ENCODE measurements at places on chromosomes 3 and 15. TPM values are rescaled to one million over a fixed set of nuclear protein-coding genes. Genes with fewer than 3 reads are reported as not detected.

GRCh38 chr15:100196326-100197058, 145.3 kb downstream of the ADAMTS17 start:
- no peak overlapping the region for H3K4me3 ChIP-seq
- peaks cover 6% of the 10 kb centered on the region for H3K4me1 ChIP-seq
- H3K36me3 ChIP-seq = no peaks in the 10 kb centered on the region
- no peak overlapping the region for H3K27ac ChIP-seq
- H3K27me3 ChIP-seq = no peaks in the 10 kb centered on the region
- no peak for DNase-seq

GRCh38 chr15:99445272-99445850, 120.4 kb upstream of the MEF2A start:
- H3K27me3 ChIP-seq = no peaks in the 10 kb centered on the region
- peaks cover 58% of the 10 kb centered on the region for H3K4me1 ChIP-seq
- no peaks in the 10 kb centered on the region for H3K36me3 ChIP-seq
- no peak overlapping the region for H3K4me3 ChIP-seq
- no peak overlapping the region for H3K27ac ChIP-seq

Gene AMIGO3
- not detected for total RNA-seq

- no peak overlapping the region for H3K4me3 ChIP-seq
- no peak for DNase-seq
- H3K27me3 ChIP-seq = peaks cover 5% of the 10 kb centered on the region
- no peaks in the 10 kb centered on the region for H3K36me3 ChIP-seq
- no peaks in the 10 kb centered on the region for H3K4me1 ChIP-seq
- H3K27ac ChIP-seq = no peak overlapping the region
These were observed 63.6 kb downstream of the MDFIC2 start for GRCh38 chr3:70248856-70249255.

Gene TM4SF18
- not detected for total RNA-seq

DNA sequence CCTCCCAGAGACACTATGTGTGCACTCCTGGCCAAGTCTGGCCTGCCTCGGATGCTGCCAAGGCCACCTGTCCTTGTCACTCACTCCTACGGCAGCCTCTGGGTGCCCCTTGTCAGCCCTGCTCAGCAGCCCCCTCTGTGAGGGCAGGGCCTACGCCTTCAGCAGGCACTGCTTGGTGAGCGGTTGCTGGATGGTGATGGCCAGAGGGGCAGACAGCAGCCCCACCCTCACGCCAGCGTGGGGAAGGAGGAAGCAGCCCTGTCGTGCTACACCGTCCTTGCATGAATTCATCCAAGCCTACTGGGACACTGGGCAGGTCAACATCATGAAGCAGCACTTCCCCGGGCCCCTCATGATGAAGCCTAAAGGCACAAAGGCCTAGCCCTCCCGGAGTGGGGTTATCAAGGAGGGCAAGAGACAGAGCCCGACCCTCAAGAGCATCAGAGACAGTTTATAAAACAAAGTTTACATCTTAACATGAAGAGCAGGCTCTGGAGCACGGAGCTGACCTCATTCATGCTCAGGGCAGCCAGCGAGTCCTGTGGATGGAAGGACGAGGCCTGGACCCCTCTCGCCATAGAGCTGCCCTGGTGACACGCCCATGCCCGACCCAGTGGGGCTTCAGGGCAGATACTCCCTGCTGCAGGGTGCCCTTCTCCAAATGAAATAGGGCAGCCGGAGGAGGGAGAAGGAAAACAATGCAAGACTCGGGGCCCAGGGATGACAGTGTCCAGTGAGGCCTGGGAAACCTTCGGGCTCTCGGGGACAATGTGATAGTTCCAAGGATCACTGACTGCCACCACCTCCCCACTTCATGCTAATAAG, 25.3 kb downstream of the CHDH start:
- H3K27ac ChIP-seq = no peak overlapping the region
- H3K4me1 ChIP-seq = peaks cover 2% of the 10 kb centered on the region
- no peak for DNase-seq
- H3K4me3 ChIP-seq = no peak overlapping the region
- no peaks in the 10 kb centered on the region for H3K36me3 ChIP-seq
- H3K27me3 ChIP-seq = peaks cover 6% of the 10 kb centered on the region

DNA sequence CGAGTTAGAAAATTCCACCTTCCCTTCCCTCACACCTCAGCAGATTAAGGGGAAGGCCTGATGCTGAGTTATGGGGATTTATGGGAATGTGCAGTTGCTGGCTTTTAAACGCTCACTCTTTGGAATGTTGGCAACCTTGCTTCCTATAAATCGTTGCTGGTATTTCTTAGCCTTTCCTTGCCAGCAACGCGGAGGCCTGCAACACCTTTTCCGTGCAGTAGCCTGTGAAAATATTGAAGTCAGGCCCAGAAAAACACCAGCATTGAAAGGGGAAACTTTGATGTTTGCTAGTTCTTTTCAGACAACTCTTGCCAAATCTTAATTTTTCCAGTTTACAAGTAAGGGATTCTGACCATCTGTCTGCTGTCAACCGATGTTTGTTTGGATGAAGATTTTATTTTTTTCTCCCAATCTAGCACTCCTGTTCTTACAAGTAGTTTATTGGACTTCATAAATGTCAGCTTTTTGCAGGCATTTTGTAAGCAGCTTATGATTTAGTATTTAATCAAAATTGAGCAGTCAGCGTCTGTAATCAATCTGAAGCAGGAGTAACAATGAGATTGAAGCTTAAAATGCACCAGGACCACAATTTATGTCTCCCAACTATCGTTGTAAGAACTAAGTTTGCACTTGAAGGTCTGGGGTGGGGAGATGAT, 251.0 kb downstream of the RPLP1 start:
- H3K4me3 ChIP-seq = no peak overlapping the region
- H3K4me1 ChIP-seq = peaks cover 3% of the 10 kb centered on the region
- H3K36me3 ChIP-seq = peaks cover 10% of the 10 kb centered on the region
- no peak for DNase-seq

Gene FEZF2
- not detected for total RNA-seq

DNA sequence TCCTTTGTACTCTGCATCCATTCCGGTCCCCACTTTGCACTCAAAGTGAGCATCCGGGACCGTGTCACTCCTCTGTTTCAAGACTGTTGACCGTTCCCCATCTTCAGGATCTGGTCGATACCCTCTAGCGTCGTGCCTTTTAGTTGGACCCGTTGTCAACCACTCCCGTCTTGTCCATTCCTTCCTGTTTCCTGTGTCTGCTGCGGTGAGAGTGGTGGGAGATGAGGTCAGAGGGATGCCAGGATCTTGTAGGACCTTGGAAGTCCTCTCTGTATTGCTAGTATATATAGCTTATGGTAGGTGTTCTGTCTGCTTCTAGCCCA, 624 bp downstream of the BRK1 start:
- peaks cover 31% of the 10 kb centered on the region for H3K4me1 ChIP-seq
- DNase-seq = no peak
- H3K36me3 ChIP-seq = peaks cover 17% of the 10 kb centered on the region
- H3K27me3 ChIP-seq = no peaks in the 10 kb centered on the region
- peak overlapping the region; percentile 98 for H3K4me3 ChIP-seq
- peak overlapping the region; percentile 91 for H3K27ac ChIP-seq

GRCh38 chr3:84772841-84773240, 185.9 kb upstream of the CADM2 start:
- H3K4me1 ChIP-seq = no peaks in the 10 kb centered on the region
- H3K27ac ChIP-seq = no peak overlapping the region
- H3K4me3 ChIP-seq = no peak overlapping the region
- H3K27me3 ChIP-seq = no peaks in the 10 kb centered on the region
- no peak for DNase-seq

DNA sequence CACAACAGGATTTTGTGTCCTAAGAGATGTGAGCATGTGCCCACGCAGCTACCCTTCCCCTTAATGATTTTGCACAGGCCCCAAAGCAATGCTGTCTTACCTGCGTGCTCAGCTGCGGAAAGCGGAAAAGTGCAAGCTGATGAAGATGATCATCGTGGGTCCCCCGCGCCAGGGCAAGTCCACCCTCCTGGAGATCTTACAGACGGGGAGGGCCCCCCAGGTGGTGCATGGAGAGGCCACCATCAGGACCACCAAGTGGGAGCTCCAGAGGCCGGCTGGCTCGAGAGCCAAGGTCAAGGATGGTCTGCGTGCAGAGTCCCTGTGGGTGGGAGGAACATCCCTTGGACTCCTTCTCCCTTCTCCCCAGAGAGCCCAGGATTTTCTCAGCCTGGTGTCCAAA, 103.1 kb downstream of the LRRK1 start:
- H3K4me3 ChIP-seq = no peak overlapping the region
- no peaks in the 10 kb centered on the region for H3K4me1 ChIP-seq
- H3K27ac ChIP-seq = no peak overlapping the region
- no peaks in the 10 kb centered on the region for H3K27me3 ChIP-seq

DNA sequence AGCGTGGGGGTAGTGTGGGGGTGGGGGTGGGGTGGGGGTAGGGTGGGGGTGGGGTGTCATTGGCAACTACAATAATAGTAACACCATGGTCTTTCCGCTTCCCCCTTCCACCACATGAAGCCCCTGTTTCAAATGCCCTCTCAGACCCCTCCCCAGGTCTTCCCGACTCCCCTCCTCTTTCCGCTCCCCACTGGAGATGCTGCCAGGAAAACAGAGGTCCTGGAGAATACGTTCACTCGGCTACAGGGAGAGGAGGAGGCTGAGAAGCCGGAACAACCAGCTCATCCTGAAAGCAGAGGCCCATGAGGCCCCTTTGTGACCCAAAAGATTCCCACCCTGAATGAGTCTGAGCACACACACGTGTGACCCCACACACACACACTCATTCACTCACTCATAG, 75.4 kb downstream of the CPN2 start:
- H3K27ac ChIP-seq = no peak overlapping the region
- DNase-seq = no peak
- H3K4me1 ChIP-seq = no peaks in the 10 kb centered on the region
- H3K27me3 ChIP-seq = no peaks in the 10 kb centered on the region
- no peaks in the 10 kb centered on the region for H3K36me3 ChIP-seq

DNA sequence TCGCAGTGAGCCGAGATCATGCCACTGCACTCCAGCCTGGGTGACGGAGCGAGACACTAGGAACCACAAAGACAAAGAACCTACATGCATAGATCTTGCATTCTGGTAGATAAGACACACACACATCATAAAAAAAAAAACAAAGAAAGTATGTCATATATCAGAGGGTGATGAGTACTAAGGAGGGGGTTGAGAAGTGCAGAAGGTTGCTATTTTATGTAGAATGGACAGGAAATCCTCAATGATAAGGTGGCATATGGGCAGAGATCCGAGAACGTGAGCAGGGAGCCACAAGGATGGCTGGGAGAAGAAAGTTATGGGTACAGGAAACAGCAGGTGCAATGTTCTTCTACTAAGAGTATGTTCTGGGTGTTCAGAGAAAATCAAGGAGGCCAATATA, 118.8 kb downstream of the MEX3B start:
- no peaks in the 10 kb centered on the region for H3K36me3 ChIP-seq
- H3K4me3 ChIP-seq = no peak overlapping the region
- H3K27me3 ChIP-seq = no peaks in the 10 kb centered on the region
- no peak overlapping the region for H3K27ac ChIP-seq
- no peak for DNase-seq
- no peaks in the 10 kb centered on the region for H3K4me1 ChIP-seq

DNA sequence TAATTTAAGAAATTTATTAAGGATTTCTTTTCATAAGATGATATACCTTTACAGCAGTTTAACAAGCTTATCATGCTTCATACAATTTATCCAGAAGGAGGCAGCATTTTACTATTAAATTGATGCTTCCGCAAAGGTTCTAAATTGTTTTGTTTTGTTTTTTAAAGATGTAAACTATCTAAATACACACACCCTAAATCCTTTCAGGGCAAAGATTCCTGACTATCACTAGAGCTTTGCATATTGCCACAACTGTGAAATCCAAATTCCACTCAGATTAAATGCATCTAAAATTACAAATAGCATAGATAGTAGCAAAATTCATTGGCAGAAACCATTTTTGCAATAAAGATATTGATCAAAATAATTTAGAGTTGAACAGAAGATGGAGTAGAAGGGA, 44.5 kb upstream of the CCNL1 start:
- no peak overlapping the region for H3K27ac ChIP-seq
- no peak overlapping the region for H3K4me3 ChIP-seq
- no peaks in the 10 kb centered on the region for H3K27me3 ChIP-seq
- H3K4me1 ChIP-seq = no peaks in the 10 kb centered on the region

DNA sequence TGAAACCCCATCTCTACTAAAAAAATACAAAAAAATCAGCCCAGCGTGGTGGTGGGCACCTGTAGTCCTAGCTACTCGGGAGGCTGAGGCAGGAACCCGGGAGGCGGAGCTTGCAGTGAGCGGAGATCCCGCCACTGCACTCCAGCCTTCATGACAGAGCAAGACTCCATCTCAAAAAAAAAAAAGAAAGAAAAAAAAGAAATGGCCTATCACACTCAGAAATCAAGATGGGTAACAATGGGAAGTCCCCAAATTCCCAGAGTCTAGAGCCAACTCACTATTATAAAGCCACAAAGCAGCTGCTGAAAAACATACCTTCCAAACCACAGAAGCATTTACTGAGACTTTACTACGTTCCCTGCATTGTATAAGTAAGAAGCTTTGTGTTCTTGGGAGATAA, 7.5 kb downstream of the HDGFL3 start:
- DNase-seq = peak; percentile 20
- peak overlapping the region; percentile 87 for H3K27ac ChIP-seq
- H3K4me1 ChIP-seq = peaks cover 22% of the 10 kb centered on the region
- H3K4me3 ChIP-seq = no peak overlapping the region

Data from activated naive CD8-positive, alpha-beta T cell treated with anti-CD3 and anti-CD28 coated beads for 36 hours (primary cell).